ENCODE measurements at places on chromosomes 1 and 21.

- DNase-seq, result no peak
Observed at GRCh38 chr21:36686955-36687354, 12.0 kb upstream of the SIM2 start.

GRCh38 chr1:10168912-10169514 is 41.4 kb upstream of the KIF1B start:
- DNase-seq, result no peak

- DNase-seq, result no peak
Observed at GRCh38 chr21:41763398-41763931, 3.4 kb downstream of the RIPK4 start.

DNA sequence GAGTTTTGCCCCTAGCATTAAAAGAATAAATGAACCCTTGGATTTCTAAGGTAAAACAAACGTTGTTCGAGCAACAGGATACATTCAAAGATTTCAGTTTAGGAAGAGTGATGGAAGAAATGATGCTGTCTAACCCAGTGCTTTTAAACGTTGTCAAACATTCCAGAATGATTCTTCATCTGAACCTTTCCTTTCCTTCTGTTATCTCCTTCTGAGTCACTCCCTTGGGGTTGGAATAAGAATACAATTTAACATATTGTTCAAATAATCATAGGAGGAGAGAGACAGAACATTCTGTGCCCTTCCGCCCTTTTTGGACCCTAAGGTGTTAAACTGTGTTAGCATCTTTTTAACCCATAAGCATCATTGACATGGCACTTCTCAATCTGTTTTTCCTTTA is 61.1 kb upstream of the RCOR3 start:
- no peak for DNase-seq

DNA sequence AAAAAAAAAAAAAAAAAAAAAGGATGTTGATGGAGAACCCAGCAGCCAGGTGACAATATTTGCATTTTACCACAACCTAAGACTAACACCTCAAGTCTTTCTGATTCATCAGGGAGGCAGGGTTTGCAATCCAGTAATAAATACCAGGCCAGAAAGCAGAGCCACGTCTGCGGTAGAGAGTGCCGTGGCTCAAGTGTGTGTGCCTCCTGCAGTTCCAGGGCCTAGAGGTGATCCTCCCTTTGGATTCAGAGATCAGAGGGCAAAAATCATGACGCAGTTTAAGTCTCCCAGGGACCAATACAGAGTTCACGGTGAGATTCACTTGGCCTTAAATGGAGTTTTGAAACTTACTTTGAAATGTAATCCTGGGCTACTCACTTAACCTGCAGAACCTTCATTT is 34.9 kb downstream of the TMCO4 start:
- no peak for DNase-seq

DNA sequence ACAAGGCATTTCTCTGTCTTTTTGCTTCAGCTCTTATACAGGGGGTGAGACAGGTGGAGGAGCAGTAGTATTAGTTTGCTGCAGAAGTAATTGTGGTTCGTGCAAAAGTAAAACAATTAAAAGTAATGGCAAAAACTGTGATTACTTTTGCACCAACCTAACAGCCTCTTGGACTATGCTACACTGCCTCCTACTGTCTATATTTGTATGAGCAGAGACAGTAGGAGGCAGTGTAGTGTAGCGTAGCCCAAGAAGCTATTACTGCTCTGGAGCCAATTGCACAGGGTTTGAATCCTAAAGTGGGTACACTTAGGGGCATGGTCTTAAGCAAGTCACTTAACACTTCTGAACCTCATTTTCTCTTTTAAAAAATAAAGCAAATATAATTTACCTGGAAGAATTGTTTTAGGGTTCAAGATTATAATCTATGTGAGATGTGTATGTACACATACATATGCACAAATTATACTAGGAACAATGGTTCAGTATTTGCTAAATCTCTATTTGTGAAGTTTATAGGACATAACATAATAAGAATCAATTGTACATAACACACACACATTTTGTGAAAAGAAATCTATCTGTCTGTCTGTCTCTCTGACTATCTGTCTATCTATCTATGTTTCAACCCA is 103.8 kb downstream of the BRINP3 start:
- DNase-seq, result peak; percentile 32

DNA sequence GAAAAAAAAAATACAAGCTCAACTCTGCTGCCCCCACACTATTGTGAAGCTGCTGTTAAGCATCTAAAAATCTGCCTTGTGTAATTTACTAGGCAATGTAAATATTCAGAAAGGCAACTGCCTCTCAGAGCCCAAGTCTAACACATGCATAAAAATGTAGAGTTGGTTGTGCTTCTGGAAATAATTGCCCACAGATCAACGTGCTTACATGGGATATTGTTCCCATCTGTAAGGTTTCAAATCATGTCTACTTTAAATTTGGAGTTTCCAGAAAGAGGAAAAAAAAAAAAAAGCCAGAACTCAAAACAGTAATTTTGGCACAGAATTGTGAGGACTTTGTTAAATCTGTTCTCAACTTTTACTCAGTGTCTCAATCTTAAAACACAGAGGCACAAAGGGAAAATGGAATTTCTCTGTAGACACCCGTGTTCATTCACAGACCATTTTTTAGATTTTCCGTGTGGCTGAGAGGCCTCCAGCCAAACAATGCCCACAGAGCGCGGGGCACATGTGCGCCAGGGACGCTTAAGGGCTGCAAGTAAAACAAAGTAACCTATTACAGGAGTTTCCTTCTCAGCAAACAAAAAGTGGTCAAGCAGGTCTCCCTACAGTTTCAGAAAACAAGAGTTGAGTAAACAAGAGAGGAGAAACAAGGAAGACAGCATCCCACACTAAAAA is 115.5 kb downstream of the RERE start:
- DNase-seq, result no peak

- DNase-seq, result peak; percentile 44
Observed at GRCh38 chr1:42962641-42963377, 4.1 kb upstream of the SLC2A1 start.

DNA sequence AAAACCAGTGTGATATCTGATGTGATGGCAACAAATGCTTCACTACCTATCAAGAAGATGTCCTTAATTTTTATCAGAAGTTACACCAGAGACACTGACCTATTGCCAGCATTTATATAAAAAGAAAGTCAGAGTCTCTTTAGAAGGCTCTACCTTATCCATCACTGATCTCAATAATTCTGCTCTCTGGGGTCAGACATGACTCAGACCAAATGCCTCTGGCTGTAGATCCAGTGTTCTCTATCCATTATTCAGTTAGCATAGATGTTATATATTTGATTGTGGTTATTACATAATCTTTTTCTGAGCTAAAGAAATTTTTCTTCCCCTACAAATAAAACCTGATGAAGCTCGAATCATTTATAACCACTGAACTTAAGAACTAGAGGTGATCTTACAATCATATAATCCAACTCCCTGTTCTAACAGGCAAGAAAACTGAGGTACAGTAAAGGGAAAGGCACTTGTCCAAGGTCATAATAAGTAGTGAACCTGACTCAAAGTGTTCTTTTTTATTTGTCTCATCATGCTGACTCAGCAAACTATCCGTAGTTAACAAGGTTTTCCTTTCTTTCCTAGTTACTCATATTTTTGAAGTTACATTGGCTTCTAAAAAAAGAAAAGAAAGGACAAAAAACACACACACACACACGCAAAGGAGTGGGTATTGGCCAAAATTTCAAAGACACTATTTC is 43.6 kb upstream of the ESRRG start:
- DNase-seq, result no peak
